ENCODE measurements at places on chromosomes 5 and 9. TPM values are rescaled to one million over a fixed set of nuclear protein-coding genes. Genes with fewer than 3 reads are reported as not detected.

QRFP gene
- total RNA-seq = not detected

- H3K4me3 ChIP-seq = no peak overlapping the region
- no peaks in the 10 kb centered on the region for H3K27me3 ChIP-seq
- H3K36me3 ChIP-seq = no peaks in the 10 kb centered on the region
- no peak for DNase-seq
These were observed 661.0 kb downstream of the DTWD2 start for GRCh38 chr5:118327389-118327788.

DNA sequence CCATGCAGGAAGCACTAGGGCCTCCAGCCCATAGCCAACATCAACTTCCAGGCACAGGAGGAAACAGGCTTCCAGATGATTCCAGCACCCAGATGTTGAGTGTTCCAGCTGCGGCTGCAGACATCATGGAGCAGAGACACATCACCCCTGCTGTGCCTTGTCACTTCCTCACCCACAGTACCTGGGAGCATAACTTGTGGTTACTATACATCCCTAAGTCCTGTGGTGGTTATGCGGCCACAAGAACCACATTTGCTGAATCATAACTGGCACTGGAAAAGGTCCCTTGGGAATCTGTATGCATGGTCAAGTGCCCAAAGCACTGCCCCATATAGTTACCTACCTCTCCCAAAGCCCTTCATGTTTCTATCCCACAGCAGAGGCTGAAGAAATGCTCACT, 56.6 kb downstream of the WHRN start:
- no peak overlapping the region for H3K27ac ChIP-seq
- no peaks in the 10 kb centered on the region for H3K4me1 ChIP-seq
- H3K27me3 ChIP-seq = no peaks in the 10 kb centered on the region
- no peak overlapping the region for H3K4me3 ChIP-seq
- H3K36me3 ChIP-seq = no peaks in the 10 kb centered on the region

DNA sequence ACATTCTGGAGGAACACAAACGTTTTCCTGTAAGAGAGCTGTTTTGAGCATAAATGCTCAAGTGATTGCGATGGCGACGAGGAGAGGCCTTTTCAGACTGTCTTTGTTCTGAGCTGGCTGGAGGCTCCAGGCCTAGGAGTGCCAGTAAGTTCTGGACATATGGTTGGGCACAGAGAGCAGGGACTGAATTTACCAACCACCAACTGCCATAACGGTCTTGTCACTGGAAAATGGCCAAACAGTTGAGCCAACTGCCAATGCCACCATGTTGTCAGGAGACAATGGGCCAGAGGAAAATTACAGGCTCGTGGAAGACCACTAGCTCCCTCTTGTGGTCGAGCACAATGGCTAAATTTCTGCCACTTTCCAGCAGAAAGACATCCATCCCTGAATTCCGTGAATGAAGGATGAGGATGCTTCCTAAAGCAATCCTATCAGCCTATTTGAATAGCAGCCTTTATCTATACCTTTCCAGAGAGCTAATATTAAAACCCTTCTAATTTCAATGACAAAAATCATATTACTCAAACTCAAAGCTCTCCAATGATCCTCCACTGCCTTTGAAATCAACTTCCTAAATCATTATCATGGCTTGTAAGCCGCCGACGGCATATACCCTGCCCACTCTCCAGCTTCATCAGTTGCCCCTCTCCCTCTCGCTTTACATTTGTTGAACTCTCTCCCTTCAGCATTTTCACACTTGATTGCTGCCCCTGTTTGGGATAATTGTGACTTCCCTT, 66.9 kb upstream of the GLIS3 start:
- no peaks in the 10 kb centered on the region for H3K27me3 ChIP-seq
- no peak for DNase-seq
- no peaks in the 10 kb centered on the region for H3K36me3 ChIP-seq
- H3K4me1 ChIP-seq = no peaks in the 10 kb centered on the region
- H3K27ac ChIP-seq = no peak overlapping the region

IL4 gene
- not detected for total RNA-seq

- no peak for DNase-seq
- H3K4me1 ChIP-seq = no peaks in the 10 kb centered on the region
- H3K27ac ChIP-seq = no peak overlapping the region
- no peaks in the 10 kb centered on the region for H3K27me3 ChIP-seq
- H3K4me3 ChIP-seq = no peak overlapping the region
These were observed 52.3 kb downstream of the NTNG2 start for GRCh38 chr9:132214027-132214622.

Data from right lobe of liver (tissue), 6 donors.